ENCODE measurements at places on chromosomes 7 and 10. TPM values are rescaled to one million over a fixed set of nuclear protein-coding genes. Genes with fewer than 3 reads are reported as not detected.

ITGB8 gene
- 104 TPM for total RNA-seq

DNA sequence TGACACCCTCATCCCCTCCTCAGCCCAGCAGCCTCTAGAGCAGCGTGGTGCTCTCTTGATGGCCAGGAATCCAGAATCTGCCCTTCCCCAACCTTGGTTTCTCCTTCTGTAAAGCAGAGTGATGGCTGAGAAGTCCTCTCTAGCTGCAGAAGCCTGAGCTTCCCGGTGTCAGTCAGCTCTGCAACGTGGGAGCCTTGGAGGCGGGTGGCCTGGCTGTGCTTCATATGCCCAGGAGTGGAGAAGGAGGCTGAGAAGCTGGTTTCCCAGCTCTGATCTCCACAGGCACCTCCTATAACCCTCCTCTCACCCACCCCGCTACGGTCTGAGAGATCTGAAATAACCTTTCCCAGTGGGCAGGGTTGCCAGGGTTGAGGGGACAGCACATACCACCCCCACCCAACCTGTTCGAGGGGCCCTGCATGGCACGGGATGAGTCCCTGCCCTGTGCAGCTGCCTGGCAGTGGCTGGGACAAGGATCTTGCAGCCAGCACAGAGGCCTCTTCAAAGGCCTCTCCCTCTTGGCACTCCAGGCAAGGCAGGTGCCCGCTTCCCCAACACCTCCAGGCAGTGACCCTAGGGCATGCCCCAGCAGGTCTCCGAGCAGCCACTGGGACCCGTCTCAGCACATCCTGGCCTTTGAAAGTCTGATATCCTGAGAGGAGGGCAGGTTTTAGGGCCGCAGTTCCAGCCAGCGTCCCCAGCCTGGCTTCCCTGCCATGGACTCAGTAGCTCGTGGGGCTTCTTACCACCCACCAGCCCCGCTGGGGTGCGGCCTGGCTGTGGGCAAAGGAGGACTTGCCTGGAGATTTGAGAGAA lies 18.3 kb upstream of the SLC29A3 start:
- no peak for DNase-seq

GIMAP6 gene
- 6.1 TPM for total RNA-seq

GRCh38 chr10:6148251-6148701 lies 54.5 kb upstream of the PFKFB3 start:
- DNase-seq = no peak

GRCh38 chr7:70210200-70210935 lies 612.1 kb downstream of the AUTS2 start:
- no peak for DNase-seq

CLCN1 gene
- total RNA-seq = 1.1 TPM

DNA sequence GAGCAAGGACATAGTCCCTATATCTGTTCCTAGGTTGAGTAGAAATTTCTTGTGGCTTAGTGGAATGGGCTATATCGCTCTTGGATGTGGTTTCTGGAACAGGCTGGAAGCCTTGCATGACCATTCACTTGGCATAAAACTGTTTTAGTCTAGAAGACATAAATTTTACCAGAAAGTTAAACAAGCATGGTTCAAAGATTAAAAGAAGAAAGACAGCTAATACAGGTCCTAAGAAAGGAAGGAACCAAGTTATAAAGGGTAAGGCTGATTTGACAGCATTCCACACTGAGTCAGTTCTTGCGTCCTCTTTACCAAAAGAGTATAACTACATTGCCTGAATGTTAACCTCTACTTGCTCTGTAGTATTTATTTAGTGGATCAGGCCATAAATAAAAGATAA lies 724.2 kb downstream of the SORCS1 start:
- no peak for DNase-seq
